MCF 10A (cell line): ENCODE measurements at places on chromosomes 2 and 18. TPM values are rescaled to one million over a fixed set of nuclear protein-coding genes. Genes with fewer than 3 reads are reported as not detected.

Gene MC2R
- total RNA-seq = not detected in 2 replicates

DNA sequence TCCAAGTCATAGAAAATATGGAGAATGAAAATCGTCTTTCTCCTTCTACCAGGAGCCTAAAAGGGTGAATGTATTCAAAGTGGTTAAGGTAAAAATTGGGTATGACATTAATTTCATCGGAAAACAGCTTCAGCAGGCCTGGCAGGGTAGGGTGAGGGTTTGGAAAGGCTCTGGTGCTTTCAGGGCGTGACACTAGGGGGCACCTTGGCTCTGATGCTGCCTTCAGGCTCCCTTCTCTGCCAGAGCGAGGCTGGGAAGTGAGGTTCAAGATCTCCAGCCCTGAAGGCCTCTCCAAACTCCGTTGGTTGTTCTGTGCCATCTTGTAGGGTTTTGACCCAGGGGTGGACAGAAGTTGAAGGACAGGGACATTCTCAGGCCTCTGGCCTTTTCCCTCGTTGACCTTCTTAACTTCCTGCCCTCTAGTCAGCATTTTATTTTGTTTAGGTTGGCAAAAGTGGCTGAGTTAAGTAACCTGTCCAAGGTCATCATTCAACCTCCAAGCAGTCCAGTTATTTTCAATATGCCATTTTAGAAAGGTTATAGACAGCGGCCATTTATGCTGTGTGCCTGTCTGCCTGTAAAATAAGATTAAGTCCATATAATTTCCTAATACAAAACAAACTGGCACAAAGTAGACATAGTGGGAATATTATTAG lies 40.3 kb downstream of the EML6 start:
- H3K4me3 ChIP-seq = no peak overlapping the region
- peaks cover 12% of the 10 kb centered on the region for H3K4me1 ChIP-seq
- H3K36me3 ChIP-seq = no peaks in the 10 kb centered on the region
- no peaks in the 10 kb centered on the region for H3K27me3 ChIP-seq
- no peak overlapping the region for H3K27ac ChIP-seq

DNA sequence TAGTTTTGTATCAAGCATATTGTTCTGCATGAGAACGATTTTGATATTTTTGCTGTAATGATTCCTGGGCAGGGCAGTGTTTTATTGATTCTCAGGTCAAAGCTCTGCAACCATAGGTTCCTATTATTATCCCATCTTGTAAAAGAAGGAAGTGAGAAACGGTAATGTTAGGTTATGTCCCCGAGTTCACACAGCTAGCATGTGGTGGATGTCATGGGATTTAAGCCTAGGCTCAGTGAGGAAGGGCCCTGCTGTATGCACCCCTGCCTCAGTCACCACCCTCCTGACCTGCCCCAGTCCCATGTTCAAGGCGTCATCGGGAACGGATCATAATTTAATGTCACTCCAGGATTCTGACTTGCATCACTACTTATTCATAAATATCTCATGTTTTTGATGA lies 10.7 kb downstream of the ACP1 start:
- no peak overlapping the region for H3K4me3 ChIP-seq
- peaks cover 88% of the 10 kb centered on the region for H3K36me3 ChIP-seq
- peaks cover 10% of the 10 kb centered on the region for H3K4me1 ChIP-seq

DNA sequence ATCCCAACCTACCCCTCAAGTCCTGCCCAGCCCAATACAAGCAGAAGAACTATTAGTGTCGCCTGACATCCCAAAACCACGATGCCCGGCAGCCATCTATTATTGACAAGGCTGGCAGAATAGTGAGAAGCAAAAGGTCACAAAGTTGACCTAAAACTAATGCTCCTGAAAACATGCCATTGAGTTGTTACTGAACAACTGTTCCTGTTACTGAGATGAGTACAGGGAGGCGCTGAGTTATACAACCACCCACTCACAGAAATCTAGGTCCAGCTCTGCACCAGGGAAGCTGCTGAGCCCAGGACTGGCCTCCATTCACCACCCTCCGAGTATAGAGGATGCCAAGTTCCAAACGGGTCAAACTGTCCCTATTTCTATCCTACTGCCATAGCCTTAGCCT lies 180.0 kb upstream of the ACAA2 start:
- no peak overlapping the region for H3K4me3 ChIP-seq
- H3K36me3 ChIP-seq = no peaks in the 10 kb centered on the region
- no peak overlapping the region for H3K27ac ChIP-seq
- H3K4me1 ChIP-seq = no peaks in the 10 kb centered on the region
- no peaks in the 10 kb centered on the region for H3K27me3 ChIP-seq

Gene TBR1
- total RNA-seq = 0.12 and 0.26 TPM in 2 replicates

Gene PJVK
- total RNA-seq = 7.4 and 10.4 TPM in 2 replicates
